AG20443 (cell line): ENCODE measurements at places on chromosomes 5 and 9.

GRCh38 chr5:33905381-33905780 is 13.6 kb upstream of the ADAMTS12 start:
- no peak for DNase-seq

DNA sequence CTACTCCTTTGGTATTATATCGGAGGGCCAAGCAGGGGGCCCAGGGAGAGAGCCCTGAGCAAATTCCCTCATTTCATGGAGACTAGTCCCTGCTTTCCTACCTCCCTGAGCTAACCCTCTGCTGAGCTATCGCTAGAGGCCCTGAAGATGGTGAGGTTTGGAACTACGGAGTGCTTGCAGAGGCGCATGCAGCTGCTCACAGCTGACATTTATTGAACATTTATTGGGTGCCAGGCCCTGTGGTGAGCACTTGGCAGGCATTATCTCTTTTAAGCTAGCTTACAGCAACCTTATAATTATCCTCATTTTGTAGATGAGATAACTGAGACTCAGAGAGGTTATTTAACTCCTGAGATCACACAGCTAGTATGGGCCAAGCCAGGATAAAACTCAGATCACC is 9.8 kb downstream of the FAT2 start:
- no peak for DNase-seq

DNA sequence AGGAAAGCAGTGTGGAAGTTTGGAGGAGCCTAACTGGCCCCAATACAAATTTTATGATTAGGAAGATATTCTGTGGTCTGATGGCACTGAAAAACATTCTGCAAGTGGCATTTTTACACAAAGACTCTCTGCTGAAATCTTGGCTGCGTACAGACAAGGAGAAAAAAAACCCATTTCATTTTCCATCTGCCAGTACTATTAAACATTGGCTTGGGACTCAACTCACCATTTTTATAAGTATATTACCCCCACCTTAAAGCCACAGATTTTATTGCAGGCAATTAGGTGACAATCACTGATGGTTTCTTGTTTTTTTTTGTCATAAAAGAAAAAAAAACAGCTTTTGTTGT is 206.9 kb downstream of the PTTG1 start:
- DNase-seq: no peak

GRCh38 chr5:143044265-143044664 is 274.1 kb downstream of the ARHGAP26 start:
- no peak for DNase-seq

DNA sequence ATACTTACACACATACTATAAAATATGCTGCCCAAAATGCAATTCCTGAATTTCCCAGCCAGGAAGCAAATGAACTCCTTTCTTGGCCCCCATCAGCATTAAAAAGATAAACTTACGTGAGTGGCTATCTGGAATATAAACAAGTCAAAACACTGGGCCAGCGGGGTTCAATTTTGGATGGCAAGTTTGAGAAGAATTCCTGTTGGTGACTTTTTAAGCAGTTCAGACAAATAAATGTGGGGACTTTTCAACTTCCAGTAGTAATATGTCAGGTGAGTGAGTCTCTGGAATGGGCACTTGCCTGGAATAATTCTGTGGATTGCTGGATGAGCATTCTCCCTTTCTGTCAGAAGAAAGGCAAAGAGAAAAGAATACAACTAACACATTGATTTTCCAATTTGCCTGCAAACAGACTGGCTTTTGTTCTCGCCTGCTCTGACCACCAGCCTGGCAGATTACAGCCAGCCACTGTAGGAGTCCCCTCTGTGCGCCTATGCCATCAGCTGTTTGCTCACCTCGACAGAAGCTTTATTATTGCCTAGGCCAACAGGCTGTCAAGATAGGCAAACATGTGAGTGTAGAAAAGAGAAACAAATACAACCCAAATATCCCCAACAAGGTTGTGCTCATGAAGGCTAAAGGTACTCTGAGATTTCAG is 78.6 kb downstream of the MRPS27 start:
- DNase-seq: no peak

- no peak for DNase-seq
Measured at GRCh38 chr5:97544678-97545077, 361.6 kb upstream of the RIOK2 start.
